ENCODE measurements at places on chromosomes 16 and 17. TPM values are rescaled to one million over a fixed set of nuclear protein-coding genes. Genes with fewer than 3 reads are reported as not detected.

RNF157 gene
- 27.0 TPM for total RNA-seq

DNA sequence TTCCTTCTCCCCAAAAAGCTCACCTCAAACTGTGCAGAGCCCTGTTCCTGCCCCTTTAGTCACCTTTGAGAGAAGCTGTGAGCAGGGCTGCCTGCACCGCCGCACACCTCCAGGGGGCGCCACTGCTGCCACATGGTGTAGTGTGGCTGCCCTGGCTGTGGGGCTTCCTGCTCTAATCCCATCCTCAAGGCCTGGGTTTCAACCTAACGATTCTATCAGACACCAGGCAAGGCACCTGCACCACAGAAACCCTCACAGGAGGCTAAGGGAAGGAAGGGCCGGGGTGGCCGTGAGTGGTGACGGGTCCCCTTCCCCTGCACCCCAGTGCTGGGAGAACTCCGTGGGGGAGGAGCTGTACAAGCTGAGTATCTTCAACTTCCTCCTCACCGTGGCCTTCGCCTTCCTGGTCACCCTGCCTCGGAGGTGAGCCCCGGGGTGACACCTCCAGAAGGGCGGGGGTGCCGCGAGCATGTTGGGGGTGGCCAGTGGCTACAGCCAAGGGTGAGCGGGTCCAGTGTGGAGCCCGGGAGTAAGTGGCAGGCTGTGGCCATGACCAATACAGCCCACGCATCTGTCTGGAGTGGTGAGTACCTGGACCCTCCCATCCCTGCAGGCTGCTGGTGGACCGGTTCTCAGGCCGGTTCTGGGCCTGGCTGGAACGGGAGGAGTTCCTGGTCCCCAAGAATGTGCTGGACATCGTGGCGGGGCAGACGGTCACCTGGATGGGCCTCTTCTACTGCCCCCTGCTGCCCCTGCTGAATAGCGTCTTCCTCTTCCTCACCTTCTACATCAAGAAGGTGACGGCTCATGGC lies 7.0 kb downstream of the TMC8 start:
- DNase-seq = no peak
- H3K4me3 ChIP-seq = no peak overlapping the region
- H3K36me3 ChIP-seq = no peaks in the 10 kb centered on the region
- H3K27ac ChIP-seq = no peak overlapping the region
- peaks cover 10% of the 10 kb centered on the region for H3K4me1 ChIP-seq

DNA sequence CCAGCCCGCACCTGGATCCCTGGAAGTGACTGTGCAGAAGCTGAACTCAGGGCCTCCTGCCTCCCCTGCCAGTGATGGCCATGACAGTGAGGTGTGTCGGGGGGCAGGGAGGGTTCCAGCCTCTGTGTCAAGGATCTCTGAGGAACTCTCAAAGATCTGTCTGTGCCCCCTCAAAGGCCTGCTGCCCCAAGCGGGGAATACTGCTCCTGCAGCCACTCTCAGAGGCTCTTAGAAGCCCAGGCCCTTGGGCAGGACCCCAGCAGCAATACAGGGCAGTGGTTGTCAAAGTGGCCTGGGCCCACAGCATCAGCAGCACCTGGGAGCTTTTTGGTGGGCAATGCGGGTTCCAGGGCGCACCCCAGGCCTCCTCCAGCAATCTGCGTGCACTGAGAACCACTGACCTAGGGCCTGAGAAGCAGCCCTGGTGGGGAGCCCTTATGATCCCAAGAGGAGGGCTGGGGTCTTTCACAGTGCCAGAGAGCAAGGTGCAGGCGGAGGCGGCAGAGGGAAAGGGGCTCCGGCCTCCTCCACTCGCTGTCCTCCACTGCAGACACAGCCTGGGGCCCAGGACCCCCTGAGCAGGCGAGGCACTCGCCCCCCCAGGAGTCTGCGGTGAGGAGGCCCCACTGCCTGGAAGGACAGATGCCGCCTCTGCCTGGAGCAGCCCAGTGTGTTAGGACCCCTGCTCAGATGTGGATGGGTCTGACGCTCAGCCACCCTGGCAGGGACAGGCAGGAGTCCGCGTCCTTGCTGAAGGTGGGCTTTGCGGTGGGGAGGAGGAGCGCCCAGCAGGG lies 42.1 kb downstream of the ENGASE start:
- no peak overlapping the region for H3K4me3 ChIP-seq
- peaks cover 9% of the 10 kb centered on the region for H3K4me1 ChIP-seq
- H3K36me3 ChIP-seq = no peaks in the 10 kb centered on the region
- no peak overlapping the region for H3K27ac ChIP-seq

GRCh38 chr17:48093341-48094045 lies 7.8 kb downstream of the CBX1 start:
- H3K4me3 ChIP-seq = no peak overlapping the region
- H3K36me3 ChIP-seq = peaks cover 19% of the 10 kb centered on the region
- peaks cover 28% of the 10 kb centered on the region for H3K4me1 ChIP-seq
- H3K27me3 ChIP-seq = no peaks in the 10 kb centered on the region
- DNase-seq = no peak

DNA sequence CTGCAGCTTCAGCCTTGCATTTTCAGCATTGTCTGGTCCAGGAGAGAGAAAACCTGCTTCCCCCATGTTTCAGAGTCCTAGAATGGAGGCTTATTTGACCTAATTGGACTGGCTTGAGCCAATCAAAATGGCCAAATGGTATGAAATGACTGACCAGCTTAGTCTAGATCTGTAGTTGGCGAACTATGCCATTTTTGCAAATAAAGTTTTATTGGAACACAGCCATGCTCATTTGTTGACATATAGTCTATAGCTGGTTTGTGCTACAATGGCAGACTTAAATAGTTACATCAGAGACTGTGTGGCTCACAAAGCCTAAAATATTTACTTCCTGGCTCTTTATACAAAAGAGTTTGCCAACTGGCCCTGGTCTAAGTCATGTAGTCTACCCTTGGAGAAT lies 180.8 kb downstream of the HS3ST3B1 start:
- no peak overlapping the region for H3K4me3 ChIP-seq
- DNase-seq = no peak
- H3K27me3 ChIP-seq = no peaks in the 10 kb centered on the region
- no peaks in the 10 kb centered on the region for H3K36me3 ChIP-seq
